ENCODE measurements at places on chromosomes 6 and 20.

- DNase-seq, result no peak
These were observed 223.1 kb downstream of the NRN1 start for GRCh38 chr6:5783584-5784089.

DNA sequence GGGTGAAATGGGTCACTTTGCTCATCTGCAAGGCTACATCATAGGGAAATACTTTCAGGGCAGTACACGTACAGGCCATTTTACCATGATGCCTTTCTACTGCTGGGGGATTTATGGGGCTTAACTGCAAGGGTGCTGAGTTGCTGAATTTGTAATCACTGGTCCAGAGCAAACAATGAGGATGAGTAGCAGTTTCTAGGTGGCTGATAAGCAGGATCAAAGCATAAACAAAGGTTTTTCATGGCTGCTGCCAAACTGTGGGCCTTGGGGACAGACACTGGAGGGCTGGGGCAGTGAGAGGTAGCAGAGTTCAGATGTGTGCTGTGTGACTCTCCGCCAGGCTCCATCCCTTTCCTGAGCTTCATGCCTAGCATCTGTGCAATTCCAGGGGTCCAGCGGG, 68.3 kb downstream of the CNBD2 start:
- no peak for DNase-seq

GRCh38 chr6:131831392-131831791, 23.6 kb downstream of the ENPP1 start:
- DNase-seq, result no peak

DNA sequence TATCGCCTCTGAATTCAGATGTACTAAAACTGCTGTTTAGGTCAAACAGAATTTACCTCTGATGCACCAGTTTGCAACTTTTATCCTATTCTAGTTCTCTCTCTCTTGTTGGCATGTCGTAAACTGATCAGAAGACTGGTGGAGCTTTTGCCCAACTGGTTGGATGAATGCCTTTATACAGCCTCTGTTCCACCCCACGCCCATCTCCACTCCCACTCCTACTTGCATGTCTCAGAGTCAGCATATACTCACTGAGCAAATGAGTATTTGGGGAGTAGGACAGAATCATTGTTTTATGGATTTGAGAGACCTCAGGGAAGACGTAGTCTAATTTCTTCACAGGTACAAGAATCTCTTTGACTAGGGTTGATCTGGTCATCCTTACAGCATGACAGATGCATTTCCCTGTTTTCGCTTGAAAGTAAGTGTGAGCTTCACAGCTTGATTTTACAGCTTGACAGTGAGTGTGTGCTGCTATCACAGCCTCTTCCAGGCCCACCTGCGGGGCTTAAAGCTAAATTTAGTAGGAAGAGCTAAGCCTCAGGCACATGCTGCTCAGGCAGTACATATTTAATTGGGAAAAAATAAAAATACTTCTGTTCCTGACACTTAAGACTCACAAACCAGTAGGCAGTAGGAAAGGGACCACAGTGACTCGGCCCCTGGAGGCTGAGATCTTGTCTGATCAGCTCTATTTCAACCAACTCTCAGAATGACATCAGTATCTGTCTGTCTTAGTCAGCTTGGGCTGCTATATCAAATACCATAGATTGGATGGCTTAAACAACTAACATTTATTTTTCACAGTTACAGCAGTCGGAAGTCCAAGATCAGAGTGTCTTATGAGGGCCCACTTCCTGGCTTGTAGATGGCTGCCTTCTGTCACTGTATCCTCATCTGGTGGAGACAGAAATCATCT, 30.4 kb downstream of the TRMT6 start:
- DNase-seq, result no peak

DNA sequence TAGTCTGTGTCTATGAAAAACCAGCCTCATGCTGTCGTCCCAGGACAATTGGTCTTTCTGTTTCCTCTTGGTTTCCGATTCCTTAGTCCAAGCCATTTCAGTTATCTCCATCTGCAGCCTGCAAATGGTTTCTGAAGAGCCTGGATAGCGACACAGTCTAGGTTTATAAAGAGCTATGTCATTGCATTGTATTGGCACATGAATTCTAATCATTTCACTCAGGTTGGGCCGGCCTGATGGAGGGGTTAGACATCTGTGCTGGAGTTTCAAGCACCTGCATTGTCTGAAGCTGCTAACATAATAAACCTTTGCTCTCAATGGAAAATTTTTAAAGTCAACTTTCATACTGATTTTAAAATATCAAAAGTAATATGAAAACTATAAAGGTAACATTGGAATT, 232.6 kb upstream of the MAP3K7 start:
- no peak for DNase-seq

DNA sequence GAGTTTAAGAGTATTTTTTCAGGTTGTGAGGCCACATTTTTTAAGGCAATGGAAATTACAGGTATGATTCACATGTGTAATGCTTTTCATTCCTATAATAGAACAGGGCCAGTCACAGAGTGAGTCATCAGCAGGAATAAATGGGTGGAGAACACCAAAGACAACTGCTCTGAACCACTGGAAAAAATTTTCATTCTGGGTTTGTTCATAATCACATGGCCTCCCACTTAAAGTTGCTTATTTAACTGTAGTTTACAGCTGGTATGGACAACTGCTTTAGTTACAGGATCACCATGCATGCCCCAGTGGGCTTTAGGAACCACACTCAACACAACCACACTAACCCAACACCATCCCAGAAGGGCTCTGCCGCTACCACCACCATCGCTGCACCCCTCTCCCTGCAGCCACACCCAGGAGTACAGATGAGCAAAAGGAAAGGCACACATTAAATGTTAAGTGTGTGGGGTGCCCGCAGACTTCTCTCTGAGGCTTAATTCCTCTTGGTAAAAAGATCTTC, 107.0 kb upstream of the DST start:
- DNase-seq, result no peak

GRCh38 chr6:137542713-137543112, 48.5 kb upstream of the OLIG3 start:
- no peak for DNase-seq

- no peak for DNase-seq
These were observed 264.6 kb downstream of the FRK start for GRCh38 chr6:115796061-115796460.

DNA sequence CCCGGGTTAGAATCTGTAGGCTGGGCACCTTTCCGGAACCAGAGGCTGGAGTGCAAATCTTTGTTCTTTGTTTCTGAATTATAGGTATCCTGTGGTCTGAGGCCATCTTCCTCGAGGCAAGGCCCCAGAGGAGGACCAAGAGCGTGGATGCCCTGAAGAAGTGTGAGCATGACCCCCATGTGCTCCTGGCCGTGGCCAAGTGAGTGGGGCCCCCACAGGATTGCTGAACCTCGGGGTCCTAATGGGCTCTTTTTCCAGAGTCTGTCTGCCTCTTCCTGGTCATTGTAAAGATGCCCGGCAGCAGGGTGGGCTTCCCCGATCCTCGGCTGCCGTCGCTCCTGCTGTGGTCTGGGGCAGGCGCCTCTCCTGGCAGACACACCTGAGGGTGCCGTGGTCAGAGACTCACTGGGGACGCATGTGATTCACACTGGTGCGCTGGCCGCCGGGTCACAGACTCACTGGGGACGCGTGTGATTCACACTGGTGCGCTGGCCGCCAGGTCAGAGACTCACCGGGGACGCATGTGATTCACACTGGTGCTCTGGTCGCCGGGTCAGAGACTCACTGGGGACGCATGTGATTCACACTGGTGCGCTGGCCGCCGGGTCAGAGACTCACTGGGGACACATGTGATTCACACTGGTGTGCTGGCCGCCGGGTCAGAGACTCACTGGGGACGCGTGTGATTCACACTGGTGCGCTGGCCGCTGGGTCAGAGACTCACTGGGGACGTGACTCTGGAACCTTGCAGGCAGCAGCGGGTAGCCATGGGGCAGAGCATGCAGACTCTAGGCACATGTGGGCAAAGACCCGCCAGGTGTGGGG, 6.5 kb upstream of the C20orf204 start:
- no peak for DNase-seq

DNA sequence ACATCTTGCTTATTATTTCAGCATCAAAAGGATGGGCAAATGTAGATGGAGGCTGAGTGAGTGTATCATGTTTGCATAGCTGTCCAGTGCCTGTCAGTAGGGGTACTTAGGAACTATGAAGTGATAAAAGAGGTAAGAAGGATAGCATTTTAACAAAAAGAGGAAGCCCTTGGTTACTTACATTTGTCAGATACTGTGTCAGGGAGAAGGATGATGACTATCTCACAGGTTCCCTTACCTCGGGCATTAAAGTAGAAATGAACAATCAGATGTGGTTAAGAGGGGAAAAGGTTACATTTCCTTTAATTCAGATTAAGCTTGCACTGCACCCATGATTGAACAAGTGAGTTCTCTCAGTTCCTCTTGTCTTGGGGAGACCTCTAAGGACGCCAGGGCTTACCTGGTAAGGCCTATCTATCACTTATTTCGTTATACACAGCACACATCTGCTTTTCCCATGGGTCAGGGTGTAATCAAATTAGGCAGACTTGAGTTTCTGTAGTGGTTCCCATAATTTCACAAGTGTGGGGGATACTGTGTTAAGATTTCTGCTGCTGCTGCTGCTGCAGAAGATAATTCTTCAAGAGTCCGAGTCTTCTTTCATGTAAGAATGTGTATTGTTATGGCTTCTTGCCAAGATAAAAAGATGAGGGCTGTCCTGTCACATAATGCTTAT, 4.5 kb downstream of the FOXO3 start:
- DNase-seq, result no peak

DNA sequence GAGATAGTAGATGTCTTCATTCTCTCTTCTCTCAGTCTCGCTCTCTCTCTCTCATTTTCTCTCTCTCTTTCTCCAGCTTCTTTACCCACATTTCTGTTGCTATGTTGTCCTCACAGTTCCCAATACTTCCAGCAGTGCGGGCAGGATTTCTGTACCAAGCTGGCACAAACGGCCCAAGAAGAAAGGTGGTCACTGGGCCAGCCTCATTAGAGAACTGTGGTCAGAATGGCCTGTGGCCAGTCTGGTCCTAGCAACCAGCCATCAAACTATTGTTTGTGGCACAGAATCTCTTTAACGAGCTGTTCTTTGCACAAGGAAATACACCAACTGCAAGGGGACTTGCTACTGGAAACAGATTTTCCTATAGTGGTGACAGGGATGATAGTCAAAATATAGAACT, 81.3 kb downstream of the SEL1L2 start:
- no peak for DNase-seq

- no peak for DNase-seq
These were observed 206.8 kb downstream of the TINAG start for GRCh38 chr6:54515013-54515412.
